ENCODE measurements at places on chromosomes 2 and 18. TPM values are rescaled to one million over a fixed set of nuclear protein-coding genes. Genes with fewer than 3 reads are reported as not detected.

The RGPD3 gene
- 0.13 TPM for total RNA-seq

DNA sequence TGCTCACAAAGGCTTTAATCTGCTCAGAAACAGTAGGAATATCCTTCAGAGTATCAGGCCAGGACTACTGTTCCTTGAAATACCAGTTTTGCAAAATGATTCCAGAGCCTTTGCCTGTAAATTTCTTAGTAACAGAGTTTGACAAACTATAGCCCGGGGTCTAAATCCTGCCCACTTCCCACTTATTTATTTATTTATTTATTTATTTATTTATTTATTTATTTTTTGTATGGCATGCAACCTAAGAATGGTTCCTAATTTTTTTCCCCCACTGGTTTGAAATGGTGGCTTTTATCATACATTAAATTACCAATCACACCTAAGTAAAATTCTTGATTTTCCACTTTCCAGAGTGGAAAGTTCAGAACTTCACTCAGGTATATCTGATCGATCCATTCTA, 45.6 kb downstream of the KCNG3 start:
- no peak for DNase-seq

The DCC gene
- not detected for total RNA-seq

The FNDC4 gene
- total RNA-seq = 10.0 TPM

GRCh38 chr2:31312898-31313297, 78.9 kb downstream of the EHD3 start:
- no peak for DNase-seq

DNA sequence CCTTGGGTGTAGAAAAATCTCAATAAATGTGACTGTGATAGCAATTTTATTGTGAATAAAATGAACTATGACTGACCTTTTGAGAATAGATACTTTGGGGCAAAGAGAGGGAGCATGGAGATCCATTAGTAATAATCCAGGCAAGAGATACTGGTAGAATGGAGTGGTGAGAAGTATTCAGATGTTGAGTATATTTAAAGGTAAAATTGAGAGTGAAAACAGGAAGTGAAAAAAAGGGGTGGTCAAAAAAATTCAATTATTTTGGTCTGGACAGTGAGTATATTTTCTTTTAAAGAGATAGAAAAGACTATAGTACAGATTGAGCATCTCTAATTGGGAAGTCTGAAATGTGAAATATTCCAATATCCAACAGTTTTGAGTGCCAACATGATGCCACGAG, 1515.6 kb upstream of the NXPH2 start:
- no peak for DNase-seq

The ZNF396 gene
- total RNA-seq = 0.51 TPM

- no peak for DNase-seq
Observed at GRCh38 chr18:31611511-31611910, 19.8 kb downstream of the TTR start.

GRCh38 chr2:222535477-222535876, 111.1 kb downstream of the SGPP2 start:
- no peak for DNase-seq

DNA sequence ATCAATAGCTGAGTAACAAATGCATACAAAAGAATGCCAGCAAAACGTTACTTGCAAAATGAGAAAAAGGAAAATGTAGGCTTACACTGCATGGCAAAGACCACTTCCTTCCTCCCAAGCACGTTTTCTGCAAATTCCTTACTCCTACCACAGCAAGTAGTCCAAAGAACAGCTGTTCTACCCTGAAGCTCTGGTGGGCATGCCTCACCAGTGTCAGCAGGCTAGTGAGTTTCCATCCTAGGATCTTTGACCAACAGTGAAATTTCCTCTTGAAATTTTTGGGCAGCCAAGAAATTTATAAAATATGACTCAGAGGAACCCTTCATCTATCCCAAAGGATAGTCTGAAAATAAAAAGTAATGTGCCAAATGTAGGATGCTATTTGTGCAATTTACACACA, 123.9 kb downstream of the ZNF532 start:
- no peak for DNase-seq

- DNase-seq = no peak
Observed at GRCh38 chr2:15377202-15377601, 183.9 kb downstream of the NBAS start.

DNA sequence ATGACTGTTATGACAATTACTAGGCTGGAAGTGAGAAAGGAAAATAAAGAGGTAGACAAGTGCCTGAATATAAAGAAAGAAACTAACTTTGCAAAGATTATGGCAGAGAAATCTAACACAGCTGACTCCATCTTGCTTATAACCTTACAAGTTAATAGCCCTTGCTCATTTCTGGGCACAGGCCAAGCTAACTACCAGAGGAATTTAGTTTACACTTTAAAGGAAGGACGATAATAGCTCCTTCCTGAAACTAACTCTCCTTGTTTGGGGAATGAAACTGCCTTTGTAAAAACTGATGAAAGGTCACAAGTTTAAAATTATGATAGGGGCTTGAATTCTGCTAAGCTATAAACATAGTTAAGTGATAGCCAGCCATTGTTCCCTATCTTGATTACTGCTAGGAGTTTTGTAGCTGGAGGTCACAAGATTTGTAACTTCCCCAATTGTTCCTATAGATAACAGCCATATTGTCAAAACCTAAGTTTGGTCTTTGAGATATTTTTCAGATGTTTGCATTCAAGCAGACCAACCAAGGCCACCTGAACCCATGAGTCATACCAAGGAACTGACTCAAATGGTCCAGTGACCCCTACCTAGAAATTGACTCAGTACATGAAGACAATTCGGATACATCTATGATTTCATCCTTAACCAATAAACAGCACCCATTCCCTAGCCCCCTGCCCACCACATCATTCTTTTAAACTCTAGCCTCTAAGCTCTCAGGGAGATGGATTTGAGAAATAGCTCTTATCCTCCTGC, 209.2 kb upstream of the LRATD1 start:
- no peak for DNase-seq

GRCh38 chr18:67266246-67267237, 250.0 kb downstream of the DSEL start:
- peak; percentile 36 for DNase-seq

GRCh38 chr2:96608469-96609455, 29.4 kb downstream of the KANSL3 start:
- peak; percentile 55 for DNase-seq

GRCh38 chr2:154836632-154837031, 138.1 kb downstream of the KCNJ3 start:
- no peak for DNase-seq

The EVX2 gene
- total RNA-seq = not detected

DNA sequence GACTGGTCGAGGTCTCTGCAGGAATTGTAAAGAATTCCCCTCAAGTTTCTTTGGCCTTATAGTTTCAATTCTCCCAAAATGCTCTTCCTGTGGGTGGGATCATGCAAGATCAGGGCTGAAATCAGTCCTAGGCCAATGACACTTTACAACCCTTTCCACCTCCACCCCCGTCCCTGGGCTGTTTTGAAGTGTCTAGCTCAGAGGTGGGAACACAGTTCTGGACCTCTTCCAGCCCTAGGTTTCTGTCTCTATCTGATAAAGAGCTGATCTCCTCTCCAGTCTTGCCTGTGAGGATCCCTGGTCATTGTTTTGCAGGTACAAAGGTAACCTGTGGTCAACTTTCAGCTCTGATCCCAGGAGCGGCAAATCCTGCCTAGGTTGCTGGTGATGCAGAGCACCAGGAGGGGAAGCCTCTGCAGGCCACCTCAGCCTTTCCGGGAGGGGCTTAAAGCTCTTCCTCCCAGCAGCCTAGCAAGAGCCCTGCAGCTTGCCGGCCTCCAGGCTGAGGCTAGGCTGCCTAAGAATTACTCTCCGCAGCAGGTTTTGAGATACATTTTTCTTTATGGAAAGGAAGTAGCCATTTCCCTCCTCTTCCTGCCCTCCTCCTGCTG, 69.8 kb upstream of the WIPF1 start:
- DNase-seq = no peak

DNA sequence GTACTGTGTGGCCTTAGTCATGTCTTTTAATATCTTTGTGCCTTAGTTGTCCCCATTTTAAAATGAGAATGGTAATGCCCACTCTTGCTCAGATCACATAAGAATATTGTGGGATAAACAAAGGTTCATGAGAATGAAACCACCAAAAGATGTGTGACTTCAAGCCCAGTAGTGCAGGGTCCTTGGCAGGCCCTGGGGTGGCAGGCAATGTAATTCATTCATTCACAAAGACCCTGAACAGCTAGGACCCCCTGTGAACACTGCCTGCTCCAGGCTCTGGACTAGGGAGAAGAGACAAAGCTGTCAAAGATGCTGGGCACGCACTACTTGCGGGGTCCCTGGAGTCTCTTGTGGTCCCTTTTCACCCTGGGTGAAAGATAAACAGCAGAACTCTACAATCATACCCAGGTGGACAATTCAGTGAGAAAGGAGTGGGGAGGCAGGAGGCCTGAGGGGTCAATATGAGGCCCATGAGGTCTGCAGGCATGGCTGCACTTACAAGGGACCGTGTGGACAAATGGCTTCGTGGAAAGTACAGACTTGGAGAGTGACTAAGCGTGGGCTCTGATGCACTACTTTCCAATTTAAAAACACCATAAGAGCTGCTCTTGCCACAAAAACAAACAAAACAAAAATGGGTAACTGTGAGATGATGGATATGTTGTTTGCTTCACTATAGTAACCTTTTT, 136.1 kb downstream of the SMAD7 start:
- no peak for DNase-seq

DNA sequence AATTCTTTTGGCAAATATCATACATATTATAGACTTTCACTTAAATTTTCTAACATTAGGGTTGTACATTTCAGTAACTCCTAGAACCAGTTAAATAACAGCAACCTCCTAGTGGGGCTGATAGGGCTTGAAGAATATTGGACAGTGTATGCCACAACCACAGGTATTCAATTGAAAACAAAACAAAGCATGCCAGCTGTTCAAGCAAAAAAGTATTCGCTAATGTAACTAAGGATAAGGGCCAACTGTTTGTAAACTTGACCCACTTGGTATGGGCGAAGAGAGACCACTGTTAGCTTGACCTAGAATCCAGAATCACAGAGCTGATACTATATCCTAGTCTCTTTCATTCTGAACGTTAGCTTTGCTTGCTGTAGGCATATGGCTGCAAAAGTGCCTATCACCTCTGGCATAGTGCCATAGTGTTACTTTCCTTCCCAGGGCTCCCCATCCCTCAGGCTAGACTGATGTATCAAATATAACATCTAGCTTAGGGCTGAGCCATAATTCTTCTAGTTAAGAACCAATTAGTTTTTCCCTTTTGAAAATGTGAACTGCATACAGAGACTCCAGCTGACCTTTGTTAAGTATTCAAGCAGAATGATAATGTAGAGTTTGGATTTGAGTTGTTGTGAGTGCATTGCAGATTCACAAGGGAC, 458.8 kb upstream of the NRXN1 start:
- no peak for DNase-seq

DNA sequence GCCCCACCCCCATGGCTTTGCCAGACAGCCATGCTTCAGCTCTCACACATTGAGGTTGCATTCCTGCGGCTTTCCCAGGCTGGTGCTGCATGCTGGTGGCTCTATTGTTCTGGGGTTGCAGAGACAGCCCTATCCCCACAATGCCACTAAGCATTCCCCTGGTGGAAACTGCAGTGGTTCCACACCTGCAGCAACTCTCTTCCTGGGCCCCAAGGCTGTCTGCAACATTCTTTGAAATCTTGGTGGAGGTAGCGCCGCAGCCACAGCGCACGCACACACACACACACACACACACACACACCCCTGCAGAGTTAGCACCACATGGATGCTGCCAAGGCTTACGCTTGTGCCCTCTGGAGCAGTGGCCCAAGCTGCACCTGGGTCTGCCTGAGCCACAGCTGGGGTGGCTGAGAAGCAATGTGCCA, 21.4 kb downstream of the SFXN5 start:
- no peak for DNase-seq

DNA sequence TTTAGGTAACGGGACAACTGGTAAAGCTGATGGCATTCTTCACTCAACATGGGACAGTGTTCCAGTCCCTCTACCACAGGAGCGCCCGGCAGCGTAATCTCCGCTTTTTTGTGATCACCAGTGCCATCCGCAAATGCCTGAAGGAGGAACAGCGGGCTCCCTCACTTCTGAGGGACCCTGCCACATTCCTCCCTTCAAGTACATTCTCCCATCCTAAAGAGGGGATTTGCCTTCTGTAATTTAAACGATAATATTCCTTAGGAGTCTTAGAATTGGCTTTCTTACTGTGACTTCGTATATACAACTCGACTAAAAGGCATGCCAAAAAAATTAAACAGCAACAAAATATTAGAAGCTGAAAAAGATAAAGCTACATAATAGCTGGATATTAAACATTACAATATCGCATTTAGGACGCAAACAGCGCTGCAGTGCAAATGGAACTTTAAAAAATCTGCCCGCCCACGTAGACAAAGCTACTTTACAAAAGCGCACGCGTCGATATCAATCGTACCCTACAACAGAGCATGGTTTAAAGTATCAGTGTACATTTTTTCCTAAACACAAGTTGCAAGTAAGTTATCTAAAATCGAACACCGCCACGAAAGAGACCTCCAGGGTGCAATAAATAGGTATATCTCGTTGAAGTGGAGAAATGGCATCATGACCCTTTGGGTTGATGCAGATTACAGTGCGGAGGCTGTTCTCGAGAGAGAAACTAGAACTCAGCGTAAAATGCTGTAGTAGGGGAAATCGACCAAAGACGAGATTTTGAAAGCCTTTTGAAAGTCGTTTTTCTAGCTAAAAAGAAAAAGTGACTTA, 2.3 kb upstream of the VSNL1 start:
- no peak for DNase-seq

GRCh38 chr2:76678383-76679024, 843.7 kb downstream of the LRRTM4 start:
- no peak for DNase-seq

DNA sequence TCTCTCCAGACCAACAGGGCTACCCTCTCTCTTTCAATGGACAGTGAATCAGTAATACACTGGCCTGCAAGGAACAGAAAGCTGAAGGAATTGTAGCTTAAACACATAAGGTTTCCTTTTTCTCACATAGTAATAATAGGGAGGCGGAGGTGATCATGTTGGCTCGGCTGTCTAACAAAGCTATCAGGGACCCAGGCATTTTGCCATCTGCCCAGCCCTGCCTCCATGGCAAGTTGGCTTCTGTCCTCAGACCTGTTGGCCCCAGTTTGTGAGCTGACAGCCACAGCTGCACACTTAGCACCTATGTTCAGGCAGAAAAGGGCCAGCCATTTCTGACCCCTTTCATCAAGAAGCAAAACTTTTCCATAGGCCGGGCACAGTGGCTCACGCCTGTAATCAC, 2.0 kb upstream of the CHRNG start:
- DNase-seq = no peak

- DNase-seq = no peak
Observed at GRCh38 chr2:15658911-15659310, 67.2 kb downstream of the DDX1 start.

The LBX2 gene
- 0.39 TPM for total RNA-seq

- DNase-seq = no peak
Observed at GRCh38 chr18:73780218-73780617, 367.4 kb downstream of the FBXO15 start.

GRCh38 chr2:25797620-25798488, 80.4 kb downstream of the ASXL2 start:
- no peak for DNase-seq

- DNase-seq = no peak
Observed at GRCh38 chr2:26080356-26080755, 46.5 kb downstream of the RAB10 start.

The AKAIN1 gene
- total RNA-seq = not detected

The LIPG gene
- total RNA-seq = 1.3 TPM

The FAM237A gene
- not detected for total RNA-seq

The TMEM131 gene
- total RNA-seq = 9.2 TPM

The CRYGC gene
- not detected for total RNA-seq

GRCh38 chr2:52931660-52932059, 835.9 kb upstream of the CHAC2 start:
- DNase-seq = no peak

GRCh38 chr2:58521803-58522554, 280.9 kb upstream of the FANCL start:
- DNase-seq = no peak

Data from dermis microvascular lymphatic vessel endothelial cell (primary cell).